ENCODE measurements at places on chromosomes 16 and 17.

DNA sequence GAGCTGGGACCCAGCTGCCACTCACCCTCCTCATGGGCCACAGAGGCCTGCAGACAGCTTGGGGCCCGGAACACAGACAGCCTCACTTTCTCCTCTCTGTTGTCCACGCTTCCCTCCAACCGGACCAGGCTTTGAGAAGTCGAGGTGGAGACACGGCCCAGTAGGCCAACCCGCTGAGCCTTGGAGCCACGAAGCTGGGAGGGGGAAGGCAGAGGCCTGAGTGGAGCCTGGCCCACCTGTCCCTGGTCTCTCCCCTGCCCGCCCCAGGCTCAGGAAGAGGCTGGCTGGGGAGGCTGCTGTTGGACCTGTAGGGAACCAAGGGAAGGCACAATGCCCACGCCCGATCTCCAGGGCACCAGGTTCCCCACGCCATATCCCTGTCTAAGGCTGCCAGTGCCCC lies 48.1 kb downstream of the RMI2 start:
- no peak for DNase-seq

GRCh38 chr17:48728232-48729231 lies at the start of gene HOXB13:
Gene HOXB13 (minus strand): TSS chr17:48728750. CDS start chr17:48728593, 157 bp downstream.
- no peak for DNase-seq

- DNase-seq: no peak
Observed at GRCh38 chr17:78875363-78876093, 27.5 kb downstream of the CEP295NL start.

GRCh38 chr16:22751685-22752084 lies 62.3 kb upstream of the HS3ST2 start:
- no peak for DNase-seq

Measured in GOT3 (cell line).